CD4-positive, alpha-beta T cell treated with Interleukin-15 for 4 hours (primary cell): ENCODE measurements at places on chromosomes 2 and 18.

DNA sequence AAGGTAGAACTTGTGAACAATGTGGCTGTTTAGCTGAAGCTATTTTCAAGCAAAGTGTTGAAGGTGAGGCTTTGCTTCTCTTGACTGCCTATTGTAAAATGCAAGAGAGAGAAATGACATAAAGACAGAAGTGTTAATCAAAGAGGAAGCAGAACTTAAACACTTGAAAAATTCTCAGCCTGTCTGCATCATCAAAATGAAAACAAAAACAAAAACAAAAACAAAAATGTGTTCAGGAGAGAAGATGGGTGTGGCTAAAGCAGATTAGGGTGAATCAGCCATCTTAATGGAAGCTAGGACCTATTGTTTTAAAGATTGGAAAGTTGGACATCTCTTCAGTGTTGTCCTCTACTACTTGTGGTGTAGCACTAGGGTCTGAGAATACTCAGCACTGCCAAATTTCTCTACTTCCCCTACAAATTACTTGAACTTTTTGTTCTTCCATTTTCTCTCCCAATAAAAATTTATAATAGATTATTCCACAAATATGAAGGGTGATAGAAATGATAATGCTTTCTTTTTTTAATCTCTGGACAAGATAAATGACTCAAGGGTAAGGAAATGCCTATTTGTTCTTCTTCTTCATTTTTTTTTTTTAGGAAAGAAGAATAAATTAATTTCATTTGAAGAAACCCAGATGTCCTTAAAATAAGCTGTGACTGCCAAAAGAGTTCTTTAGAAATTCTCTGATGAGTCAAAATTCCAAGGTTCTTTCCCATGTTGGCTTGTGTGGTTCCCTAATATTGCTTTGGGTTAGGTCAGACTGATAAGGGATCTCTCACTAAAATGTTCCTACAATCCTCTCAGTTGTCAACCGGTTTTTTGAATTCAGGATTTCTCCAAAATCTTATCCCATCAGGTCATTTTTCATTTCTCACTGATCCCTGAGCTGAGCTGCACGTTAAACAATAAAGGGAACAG is 571.2 kb upstream of the ZEB2 start:
- DNase-seq, result no peak

DNA sequence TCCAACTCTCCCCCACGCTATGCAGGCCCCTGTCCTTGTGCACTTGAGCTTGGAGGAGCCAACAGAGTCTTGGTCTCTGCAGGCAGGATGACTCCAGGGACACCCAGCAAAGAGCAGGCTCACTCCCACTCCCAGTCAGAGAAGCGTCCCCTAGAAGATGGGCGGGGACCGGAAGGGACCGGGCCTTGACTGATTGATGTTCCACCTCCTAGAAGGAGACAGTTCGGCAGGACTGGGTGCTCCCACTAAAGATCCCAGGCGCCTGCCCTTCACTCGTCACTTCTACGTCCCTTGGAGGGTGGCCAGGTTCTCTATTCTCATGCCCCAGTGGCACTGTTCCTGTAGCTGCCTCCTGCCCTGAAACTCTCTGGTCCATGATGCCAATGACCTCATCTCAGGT is 3.2 kb upstream of the SP100 start:
- DNase-seq, result no peak

DNA sequence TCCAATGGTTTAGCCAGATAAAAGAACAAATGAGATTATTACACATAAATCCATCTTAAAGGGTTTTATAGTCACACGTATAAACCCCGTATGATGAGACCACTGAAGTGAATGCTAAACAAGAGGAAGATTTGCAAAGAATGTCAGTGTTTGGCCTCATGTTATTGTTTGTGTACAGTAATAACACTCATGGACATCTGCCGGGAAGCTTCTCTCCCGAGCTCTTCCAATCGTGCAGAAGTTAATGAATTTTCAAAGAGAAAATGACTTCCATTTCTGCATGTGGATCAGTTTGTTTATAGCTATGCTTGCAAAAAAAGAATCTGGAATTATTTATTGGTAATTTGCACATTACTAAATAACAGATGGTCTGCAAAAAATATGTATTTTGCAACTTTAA is 88.5 kb upstream of the APCDD1 start:
- DNase-seq, result no peak

DNA sequence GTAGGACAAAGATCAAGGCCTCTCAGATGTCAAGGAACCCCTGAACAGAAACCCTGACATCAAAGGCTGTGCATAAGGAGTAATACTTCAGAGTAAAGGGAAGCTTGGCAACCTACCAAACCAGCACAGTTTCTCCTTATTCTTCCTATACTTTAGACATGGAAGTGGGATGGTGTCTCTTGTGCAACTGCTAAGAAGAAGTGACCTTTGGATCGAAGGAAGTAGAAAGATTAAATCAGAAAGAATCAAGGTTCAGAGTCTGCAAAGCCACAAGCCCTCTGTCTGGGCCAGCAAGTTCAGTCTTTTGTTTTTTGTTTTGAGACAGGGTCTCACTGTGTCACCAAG is 66.2 kb upstream of the SLC39A10 start:
- DNase-seq, result no peak

DNA sequence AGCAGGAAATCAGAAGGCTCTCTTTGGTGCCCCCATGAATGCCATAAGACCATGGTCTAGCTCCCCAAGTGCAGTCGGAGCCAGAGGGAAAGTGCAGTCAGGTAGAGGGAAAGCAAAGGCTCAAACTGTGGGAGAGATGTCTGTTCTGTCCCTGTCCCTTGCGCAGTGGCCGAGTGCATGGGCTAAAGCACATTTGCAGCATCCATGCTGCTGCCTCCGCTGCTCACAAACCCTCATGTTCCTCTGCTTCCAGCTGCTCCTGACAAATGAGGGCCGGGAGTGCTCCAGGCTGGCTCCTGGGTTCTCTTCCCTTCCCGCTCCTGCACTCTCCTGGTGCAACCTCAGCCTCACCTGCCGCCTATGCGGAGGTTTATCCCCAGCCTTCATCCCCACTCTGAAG is 34.2 kb downstream of the SCTR start:
- DNase-seq, result no peak

DNA sequence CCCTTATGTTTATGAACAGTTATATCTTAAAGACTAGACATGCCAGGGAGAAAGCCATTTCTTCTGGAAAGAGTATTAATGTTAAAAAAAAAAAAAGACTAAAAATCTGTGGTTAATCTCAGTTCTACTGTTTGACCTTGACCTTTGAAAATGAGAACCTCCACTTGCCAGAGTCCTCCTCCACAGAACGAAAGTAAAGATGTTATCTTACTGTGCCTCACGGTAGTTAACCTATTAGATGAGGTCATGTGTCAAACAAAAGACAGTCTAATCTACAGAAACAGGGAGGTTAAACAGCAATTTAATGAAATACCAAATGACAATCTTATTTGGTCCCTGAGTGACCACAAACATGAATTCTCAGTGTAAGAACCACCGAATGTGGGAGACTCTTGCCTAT is 51.2 kb downstream of the SLC14A2 start:
- peak; percentile 64 for DNase-seq

- no peak for DNase-seq
These were observed 121.0 kb downstream of the KLHL29 start for GRCh38 chr2:23505984-23506380.

- no peak for DNase-seq
These were observed 46.3 kb upstream of the STAM2 start for GRCh38 chr2:152221839-152222238.

GRCh38 chr2:1867141-1867540 is 122.8 kb upstream of the PXDN start:
- no peak for DNase-seq

DNA sequence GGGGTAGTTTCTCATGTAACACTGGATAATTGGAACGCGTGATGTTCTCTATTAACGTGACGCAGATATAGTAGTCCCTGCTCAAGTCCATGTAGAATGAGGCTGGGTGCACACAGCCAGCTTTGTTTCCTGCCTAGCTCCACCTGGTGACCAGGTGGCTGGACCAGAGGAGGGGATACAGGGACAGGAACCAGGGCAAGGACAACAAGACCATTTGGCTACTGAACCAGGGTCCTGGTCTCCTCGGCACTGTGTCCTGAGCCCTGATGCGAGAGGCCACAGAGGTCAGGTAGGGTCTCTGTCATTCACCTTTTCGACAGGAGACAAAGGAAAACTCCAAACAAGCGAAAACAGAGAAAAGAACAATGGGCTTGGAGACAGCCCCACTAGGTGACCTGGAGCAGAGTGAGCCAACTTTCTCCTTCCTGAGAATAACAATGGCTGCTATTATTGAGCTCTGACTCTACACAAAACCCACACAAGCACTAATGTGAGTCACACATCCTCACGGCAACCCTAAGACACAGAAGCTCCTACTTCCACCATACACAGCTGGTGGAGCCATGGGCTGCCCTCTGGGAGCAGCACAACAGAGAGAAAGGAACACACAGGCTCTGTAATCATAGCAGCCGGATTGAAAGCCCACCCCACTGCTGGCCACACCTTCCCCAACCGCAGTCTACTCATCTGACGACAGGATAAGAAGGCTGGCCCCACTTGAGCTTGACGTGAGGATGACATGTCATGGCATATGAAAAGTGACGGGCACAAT is 67.3 kb upstream of the TEX51 start:
- no peak for DNase-seq

GRCh38 chr2:116680256-116680936 is 1134.1 kb upstream of the DDX18 start:
- no peak for DNase-seq

- peak; percentile 13 for DNase-seq
These were observed 367 bp downstream of the TGFA start for GRCh38 chr2:70553334-70553583.

DNA sequence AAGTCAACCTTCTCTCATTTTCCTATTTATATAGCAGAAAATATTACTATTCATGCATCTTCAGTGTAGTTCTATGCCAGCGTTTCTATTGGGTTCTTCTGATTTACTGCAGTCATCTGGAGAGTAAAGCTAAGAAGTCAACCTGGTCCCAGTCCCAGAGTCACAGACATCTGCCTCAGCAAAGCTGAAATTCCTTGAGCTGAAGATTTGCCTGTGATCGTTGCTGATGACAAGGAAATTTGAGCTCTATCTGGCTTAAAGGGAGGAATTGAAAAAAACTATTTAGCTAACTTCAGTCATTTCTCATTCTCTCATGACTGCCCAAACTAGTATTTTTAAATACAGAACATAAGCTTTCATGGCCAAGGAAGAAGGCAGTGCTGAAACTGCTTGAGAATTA is 45.7 kb downstream of the RND3 start:
- DNase-seq, result no peak

GRCh38 chr2:111198701-111199100 is 78.0 kb downstream of the BCL2L11 start:
- no peak for DNase-seq
